ENCODE measurements at places on chromosomes 6 and 20.

DNA sequence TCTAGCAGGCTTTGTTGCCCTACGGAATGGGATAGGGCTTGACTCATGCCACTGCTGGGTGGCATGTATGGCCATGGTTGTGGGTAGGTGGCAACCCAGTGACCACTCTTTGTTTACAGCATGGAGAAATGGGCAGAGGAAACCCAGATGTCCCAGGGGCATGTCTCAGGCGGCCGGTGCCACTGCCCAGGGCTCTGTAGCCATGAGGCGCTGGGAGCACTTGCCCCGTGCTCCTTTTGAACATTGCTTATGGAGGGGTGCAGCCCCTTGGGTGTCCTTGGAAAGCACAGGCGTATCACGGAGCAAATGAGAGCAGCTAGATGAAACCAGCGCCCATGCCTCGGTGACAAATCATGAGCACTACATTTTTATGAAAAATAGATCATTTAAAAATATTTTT lies 212.5 kb upstream of the ECI2 start:
- DNase-seq: no peak

- DNase-seq: peak; percentile 51
Observed at GRCh38 chr6:1610497-1611321, 994 bp downstream of the FOXC1 start.

GRCh38 chr6:65014006-65014405 lies 693.0 kb downstream of the EYS start:
- no peak for DNase-seq

- no peak for DNase-seq
Observed at GRCh38 chr20:35465976-35466375, 10.6 kb downstream of the CEP250 start.

- no peak for DNase-seq
Observed at GRCh38 chr20:11970243-11970836, 52.6 kb downstream of the BTBD3 start.

- no peak for DNase-seq
Observed at GRCh38 chr20:22826306-22827230, 208.5 kb upstream of the SSTR4 start.

DNA sequence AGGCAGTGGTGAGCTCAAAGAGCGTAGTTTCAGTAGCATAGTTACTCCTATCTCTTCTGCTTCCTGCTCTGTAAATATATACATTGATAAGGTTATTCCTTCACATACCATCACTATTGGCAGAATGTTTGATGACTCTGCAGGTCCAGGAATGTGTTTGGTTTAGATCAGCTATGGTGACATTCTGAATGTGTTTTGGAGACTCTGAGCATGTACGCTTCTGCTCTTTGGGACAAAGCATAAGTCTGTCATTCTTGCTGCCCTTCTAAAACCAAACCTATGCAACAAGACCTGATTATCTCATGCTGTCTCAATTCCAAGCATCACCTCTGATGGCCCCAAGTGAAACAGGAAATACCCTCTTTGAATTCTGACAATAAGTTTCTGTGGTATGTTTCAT lies 1074.3 kb downstream of the KIF16B start:
- peak; percentile 16 for DNase-seq

DNA sequence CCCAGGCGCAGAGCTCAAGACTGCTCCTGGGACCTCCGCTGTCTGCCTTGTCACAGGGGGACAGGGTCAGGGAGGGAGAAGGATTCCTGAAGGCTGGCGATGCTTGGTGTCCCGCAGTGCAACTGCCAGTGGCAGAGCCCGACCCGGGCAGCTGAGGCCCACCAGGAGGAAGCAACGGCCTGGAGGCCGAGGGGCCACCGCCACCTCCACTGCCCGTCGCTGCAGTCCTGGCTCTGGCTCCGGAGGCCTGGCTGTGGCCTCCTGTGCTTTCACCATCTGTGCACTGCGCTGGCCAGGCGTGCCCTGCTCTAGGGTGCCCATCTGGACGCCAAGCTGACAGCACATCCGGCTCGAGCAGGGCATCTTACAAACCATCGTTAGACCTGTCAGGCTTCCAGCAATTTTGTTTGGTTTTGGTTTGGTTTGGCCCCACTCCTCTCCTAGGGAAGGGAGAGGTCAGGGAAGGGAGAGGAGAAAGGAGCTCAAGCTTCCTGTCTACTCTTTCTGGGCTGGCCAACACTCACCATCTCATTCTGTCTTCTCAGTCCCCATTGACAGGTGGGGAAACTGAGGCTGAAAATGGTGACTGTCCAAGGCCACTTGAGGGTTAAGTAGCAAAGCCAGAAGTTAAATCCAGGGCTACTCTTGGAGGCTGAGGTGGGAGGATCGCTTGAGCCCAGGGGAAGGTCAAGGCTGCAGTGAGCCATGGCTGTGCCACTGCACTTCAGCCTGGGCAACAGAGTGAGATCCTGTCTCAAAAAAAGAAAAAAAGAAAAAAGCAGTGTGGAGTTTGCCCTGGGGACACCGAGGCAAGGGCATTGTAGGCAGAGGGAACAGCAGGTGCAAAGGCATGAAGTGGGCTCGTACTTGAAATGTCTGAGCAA lies 37.7 kb upstream of the NOL4L start:
- no peak for DNase-seq

DNA sequence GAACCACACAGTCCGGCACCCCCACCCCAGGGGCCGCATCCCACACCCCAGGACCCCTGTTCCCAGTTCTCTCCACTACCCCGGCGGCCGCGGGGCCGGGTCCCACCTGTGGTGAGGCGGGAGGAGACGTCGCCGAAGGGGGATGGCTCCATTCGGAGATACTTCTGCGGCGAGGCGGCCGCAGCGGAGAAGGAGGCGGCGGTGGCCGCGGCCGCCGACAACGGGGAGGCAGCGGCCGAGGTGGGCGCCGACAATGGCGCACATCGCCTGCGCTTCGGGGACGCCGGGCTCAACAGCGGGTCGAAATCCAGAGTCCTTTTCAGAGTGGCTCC lies 723 bp downstream of the AKIRIN2 start:
- no peak for DNase-seq

DNA sequence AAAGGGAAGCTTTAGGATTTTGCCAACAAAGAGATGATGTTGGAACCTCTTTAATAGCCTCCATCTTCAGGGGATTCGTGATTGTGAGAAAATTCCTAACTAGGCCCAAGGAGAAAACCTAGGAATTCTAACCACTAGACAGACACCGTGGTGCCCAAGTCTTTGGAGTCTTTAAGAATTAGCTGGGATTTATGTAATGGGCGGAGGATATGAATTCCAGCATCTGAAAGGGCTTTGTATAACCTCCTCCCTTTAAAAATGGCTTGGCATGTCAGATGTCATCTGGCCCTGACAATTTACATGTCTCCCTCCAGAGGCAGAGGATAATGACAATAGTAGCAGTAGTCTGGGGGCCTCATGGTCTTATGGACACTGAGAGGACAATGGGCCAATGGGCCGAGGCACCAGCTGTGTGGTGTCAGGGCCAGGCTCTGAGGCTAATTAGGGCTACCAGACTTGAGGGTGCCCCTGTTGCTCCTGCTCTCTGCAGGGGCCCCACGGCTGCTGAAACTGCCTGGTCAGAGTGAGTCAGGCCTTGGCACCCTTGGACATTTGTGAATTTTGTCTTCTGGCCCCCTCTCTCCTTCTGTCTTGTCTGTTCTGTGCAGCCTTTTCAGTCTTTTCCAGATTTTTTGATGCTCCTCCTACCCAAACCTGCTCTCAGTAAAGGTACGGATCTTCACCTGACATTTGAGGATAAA lies 113.9 kb downstream of the EDN1 start:
- no peak for DNase-seq

DNA sequence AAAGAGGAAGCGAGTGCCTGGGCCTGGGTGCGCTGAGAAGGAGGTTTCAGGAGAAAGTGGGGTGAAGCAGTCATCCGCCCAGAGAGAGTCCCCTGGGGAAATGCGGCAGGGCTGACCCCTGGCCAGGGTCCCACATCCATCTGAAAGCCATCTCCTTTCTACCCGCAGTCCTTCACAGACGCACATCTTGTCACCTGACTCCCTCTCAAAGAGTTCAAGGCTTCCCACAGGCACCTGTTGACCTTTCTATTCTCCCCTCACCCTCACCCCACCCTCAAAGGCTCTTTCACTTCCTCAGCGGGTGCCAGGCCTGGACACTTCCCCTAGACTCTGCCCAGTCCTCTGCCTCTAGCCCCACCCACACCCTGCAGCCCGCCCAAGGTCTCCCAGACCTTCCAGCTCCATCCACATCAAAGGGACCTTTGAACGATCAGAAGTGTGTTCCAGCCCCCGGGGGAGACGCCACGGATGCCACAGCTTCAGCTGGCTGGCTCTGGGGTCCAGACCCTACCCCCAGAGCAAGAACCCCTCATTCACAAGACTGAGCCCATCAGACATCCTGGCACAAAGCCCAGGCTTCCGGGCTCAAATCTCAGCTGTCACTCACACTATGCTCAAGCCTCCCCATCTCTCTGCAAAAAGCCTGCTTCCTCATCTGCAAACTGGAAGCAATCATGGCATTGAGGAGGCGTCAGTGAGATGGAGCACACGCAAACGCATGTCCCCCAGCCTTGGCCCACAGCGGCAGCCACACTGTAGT lies 2.1 kb downstream of the CTSZ start:
- DNase-seq: peak; percentile 47

DNA sequence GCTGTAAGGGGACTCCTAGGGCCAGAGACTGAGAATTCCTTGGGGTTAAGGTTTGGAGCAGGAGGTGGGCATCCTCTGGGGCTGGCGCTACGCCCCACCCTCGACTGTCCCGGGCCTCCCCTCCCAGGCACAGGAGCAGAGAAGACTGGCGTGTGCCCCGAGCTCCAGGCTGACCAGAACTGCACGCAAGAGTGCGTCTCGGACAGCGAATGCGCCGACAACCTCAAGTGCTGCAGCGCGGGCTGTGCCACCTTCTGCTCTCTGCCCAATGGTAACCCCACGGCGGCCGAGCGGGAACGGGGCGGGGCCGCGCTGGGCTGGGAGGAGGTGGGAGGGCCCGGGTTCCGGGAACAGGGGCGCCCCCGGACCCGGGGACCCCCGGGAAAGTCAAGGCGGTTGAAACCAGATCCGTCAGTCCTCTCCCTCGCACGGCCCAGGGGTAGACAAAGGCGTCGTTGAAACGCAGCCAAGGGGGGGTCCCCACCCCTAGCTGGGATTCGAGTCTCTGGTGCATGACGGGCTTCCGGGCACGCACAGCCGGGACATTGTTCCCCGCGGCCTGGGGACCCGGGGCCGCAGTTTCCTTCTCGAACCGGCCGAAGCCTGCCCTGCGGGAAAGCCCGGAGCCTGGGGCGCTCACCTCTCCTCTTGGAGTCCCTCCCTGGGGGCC lies 844 bp downstream of the WFDC2 start:
- DNase-seq: peak; percentile 71

GRCh38 chr6:43800298-43800623 lies 30.2 kb downstream of the VEGFA start:
- no peak for DNase-seq

DNA sequence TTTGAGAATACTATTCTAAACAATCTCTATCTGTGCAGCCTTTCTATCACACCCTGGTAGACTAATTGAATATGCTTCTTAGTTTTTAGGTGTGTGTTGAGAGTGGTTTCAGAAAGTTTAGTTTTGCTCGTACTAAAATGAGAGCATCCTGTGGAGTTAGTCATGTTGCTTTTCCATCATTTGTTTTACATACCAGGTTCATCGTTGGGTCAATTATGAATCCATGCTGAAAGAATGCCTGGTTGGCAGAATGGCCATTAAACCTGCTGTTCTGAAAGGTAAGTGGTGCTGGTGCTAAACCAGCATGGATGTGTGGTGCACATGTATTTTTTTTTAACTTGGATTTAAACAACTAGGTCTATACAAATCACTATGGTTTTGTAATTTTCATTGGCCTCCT lies 49.3 kb downstream of the CYB5R4 start:
- peak; percentile 49 for DNase-seq

GRCh38 chr6:42257614-42258013 lies 40.0 kb upstream of the MRPS10 start:
- DNase-seq: no peak

- DNase-seq: no peak
Observed at GRCh38 chr6:118890997-118891790, 2.8 kb upstream of the ASF1A start.

GRCh38 chr6:122872311-122872710 lies 83.3 kb downstream of the SMPDL3A start:
- peak; percentile 12 for DNase-seq

- no peak for DNase-seq
Observed at GRCh38 chr6:41836022-41836659, 48.6 kb downstream of the TOMM6 start.

DNA sequence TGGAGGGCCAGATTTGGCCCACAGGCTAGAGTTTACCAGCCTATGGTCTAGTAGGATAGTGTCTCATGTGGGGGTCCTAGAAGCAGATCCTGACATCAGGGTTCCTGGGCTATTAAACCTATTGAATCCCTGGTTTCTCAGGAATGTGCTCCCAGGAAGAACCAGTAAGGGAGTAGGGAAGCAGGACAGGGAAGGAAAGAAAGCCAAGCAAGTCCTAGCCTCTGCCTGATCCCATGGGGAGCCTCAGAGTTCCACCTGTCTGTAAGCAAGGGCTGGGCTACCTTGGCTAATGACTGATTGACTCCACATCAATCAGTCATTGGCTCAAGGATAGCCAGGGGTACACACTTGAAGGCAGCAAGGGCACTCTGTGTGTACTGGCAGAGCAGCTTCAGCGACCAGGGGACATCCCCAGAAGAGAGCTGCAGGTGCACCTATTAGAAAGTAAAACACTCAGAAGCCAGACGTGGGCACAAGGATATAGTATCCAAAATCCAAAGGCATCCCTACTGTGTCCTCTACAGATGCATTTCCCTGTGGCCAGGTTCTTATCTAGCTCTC lies 309.5 kb downstream of the TSHZ2 start:
- no peak for DNase-seq

- peak; percentile 97 for DNase-seq
Observed at GRCh38 chr6:137233911-137234863, 15.0 kb upstream of the IFNGR1 start.

- no peak for DNase-seq
Observed at GRCh38 chr20:18904192-18904591, 90.6 kb downstream of the SCP2D1 start.

- DNase-seq: no peak
Observed at GRCh38 chr6:149915970-149916865, 6.7 kb downstream of the RAET1G start.

- peak; percentile 74 for DNase-seq
Observed at GRCh38 chr20:37295595-37295994, 6.1 kb downstream of the MANBAL start.

DNA sequence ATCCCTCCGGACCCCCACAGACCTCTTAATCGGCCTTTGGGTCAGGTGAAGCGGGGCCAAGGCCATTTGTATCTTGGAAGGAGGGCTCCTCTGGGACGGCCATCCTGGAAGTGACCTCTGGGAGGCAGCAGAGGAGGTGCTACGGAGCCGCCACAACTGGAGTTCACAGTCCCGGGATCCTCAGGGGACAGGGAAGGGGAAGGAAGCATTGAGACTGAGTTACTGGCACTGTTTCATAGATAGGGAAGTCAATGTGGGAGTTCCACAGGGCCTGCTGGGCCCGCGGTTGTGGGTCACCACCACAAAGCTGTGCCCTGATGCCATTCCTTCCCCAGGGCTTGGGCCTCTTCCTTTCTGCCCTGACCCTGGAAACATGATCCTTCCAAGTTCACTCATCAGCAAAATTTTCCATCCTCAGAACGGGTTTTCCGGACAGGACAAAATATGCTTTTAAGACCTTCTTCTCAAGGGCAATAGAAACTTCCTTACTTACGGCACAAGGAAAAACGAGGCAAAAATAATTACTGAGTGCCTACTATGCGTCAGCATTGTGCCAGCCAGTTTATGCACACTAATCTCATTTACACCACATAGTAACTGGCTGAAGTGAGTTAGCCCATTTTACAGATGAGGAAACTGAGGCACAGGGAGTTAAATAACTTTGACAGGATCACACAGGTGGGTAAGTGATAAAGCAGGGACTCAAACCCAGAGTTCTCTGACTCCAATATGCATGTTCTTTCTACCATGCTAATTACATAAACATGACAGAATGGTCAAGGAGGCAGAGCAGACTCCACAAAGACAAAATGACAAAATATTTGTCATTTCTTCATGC lies 143.8 kb downstream of the UNC5CL start:
- peak; percentile 81 for DNase-seq
